ENCODE measurements at places on chromosomes 3 and 15. TPM values are rescaled to one million over a fixed set of nuclear protein-coding genes. Genes with fewer than 3 reads are reported as not detected.

The KNG1 gene
- total RNA-seq = not detected

The ZNF501 gene
- 7.8 TPM for total RNA-seq

The MME gene
- total RNA-seq = 6.2 TPM

The DUOXA2 gene
- not detected for total RNA-seq

The EFCC1 gene
- 0.18 TPM for total RNA-seq

Data from endothelial cell of coronary artery (primary cell).